ENCODE measurements at places on chromosomes 6 and 20.

- no peak for DNase-seq
Observed at GRCh38 chr20:18394363-18394762, 72.5 kb downstream of the DZANK1 start.

DNA sequence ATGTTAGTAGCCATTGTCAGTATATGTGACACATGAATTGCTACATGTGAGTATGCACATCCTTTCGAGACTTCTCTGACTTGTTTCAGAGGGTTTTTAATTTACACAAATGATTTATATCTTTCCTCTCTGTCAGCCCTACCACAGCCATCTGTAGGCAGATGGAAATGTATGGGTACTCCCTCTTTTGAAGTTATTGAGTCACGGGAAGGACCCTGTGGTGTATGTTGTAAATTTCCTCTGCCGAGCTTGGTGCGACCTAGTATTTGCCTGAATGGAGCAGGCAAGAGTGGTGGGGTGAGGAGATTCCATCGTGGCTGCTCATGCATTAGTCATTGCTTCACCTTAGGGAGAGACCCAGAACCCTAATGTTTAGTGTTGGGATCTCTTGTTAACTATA lies 171.9 kb downstream of the JARID2 start:
- no peak for DNase-seq

GRCh38 chr6:24763578-24763977 lies 11.2 kb upstream of the GMNN start:
- no peak for DNase-seq

DNA sequence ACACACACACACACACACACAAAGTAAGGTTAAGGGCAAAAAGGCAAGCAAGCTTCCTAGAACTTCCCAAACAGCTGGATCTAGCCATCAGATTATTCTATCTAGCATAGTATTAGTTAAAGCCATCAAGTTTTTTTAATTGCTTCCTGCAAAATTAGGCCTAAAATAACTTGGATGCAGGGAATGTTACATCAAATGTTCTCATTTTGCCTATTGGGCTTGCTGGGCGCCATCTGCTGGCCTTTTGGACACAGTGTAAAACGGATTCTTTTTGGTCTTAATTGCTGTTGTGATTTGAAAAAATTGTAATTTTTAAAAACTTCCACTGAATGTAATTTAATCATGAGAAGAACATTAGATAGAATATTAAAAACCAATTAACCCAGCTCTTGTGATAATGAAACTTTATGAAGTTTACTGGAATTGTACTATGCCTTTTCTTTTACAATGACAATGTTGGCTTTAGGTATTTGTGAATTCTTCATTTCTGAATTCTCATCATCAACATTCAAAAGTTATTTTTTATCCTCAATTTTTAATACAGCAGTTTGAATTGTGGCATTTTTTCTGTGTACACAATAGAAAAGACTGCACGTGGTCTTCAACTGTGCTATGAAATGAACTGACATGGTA lies 6.8 kb downstream of the MKKS start:
- peak; percentile 28 for DNase-seq

- DNase-seq, result no peak
Observed at GRCh38 chr6:5119090-5119951, 34.2 kb downstream of the PPP1R3G start.

DNA sequence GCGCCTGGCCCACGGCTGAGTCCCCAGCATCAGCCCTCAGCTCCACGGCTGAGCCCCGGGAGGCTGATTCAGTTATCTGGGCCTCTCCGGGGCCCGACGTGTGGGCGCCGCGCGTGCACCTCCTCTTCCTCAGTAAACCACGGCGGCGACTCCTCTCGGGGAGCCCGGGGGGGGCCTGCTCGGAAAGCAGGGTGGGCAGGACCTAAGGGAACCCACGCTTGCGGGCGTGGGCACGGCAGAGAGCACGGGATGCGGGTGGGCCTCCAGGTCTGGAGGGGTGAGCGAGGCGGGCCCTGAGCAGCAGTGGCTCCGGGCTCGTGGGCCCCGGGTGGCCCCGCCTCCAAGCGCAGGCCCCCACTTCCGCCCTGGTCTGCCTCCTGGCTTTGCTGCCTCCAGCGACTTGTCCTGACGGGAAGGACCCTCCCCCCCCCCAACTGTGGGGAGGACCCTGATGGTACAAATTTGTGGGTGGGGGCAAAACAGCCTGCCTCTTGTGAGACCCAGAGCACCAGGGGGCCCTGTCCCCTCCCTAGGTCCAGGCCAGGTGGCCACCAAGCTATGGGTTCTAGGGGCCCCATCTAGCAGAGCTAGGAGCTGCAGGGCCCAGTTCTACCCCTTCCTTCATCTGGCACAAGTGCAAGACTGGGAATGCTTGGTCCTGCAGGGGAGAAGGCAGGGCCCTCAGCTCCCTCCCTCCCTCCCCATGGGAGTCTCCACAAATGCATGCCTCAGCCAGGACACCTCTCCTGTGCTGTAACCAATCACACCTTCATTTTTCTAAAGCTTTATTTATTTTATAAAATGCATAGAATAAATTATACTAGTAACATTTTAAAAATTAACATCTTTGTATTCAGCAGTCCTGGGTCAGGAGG lies 16.9 kb downstream of the UCKL1 start:
- no peak for DNase-seq

DNA sequence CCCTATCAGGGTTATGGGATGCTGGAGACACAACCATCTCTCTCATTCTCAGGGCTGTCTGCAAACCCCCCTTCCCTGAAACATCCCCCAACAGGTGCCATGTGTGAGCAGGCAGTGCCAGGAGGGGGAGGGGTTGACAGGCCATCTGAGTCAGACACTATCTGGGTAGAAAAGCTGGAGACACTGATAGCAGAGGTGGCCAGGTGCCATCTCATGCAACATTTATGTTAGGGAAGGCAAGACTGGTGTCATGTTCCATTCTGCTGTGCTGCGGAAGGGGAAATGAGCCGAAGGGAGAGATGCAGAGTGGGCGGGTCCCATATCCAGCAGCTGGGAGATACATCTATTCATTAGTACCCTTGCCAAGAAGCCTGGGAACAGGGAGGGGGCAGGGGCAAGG lies 3.5 kb downstream of the LHFPL5 start:
- DNase-seq, result no peak

- no peak for DNase-seq
Observed at GRCh38 chr6:12504325-12504966, 212.1 kb upstream of the PHACTR1 start.

DNA sequence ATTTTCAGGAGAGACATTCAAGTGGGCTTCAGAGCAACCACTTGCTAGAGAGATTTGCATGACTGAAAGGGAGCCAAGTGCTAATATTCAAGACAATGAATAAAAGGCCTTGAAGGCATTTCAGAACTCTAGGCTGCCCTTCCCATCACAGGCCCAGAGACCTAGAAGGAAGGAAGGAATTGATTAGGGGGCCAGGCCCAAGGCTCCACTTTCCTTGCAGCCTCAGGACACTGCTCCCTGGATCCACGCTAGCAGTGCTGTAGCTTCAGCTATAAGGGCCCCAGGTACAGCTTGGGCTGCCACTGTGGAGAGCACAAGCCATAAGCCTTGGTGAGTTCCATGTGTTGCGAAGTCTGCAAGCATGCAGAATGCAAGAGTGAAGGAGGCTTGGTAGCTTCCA lies 731.9 kb upstream of the FLRT3 start:
- DNase-seq, result no peak

DNA sequence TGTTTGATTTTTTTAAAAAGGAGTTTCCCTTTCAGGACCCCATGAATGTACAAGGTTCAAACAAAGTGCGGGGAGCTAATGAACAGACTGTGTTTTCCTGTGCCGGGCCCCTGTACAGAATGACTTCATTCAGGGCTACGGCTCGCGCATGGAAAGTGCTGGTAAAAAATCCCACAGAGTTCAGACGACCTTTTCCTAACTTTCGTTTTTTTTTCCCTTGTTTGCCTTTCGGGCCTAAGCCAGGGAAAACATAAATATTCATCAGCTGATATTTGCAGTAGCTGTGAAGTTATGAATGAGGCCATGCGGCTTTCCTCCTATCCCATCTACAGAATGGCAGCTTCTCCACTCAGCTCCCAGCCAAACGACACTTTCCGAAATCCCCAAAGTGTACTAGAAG lies 74.0 kb downstream of the HAO1 start:
- DNase-seq, result no peak

DNA sequence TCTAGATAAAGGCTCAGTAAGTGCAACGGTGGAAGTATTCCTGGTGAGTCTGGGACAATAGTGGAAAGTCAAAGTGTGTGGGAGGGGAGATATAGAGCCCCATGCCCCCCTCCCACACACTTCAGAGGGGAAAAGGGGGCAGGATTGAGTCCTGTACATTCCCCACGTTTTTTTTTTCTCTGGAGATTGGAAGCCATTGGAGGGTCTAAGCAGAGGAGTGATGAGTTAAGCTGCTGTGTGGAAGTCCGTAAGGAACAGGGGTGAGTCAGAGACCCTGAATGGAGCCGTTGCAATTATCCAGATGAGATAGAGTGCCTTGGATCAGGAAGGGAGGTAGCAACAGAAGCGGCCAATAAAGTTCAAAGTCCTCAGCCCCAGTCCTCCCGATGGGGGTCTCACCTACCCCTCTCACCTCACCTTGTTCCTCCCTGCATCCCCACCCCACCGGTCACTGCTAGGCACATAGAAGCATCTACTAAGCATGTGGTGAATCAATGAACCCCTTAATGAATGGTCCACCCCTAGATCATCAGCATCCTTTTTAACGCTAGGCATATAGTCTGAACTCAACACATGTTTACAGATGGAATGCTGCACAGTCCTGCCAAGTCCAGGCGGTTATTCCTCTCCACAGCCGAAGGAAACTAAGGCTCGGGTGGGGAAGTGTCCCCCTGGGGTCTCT lies 662 bp upstream of the SLC9A8 start:
- DNase-seq, result no peak

DNA sequence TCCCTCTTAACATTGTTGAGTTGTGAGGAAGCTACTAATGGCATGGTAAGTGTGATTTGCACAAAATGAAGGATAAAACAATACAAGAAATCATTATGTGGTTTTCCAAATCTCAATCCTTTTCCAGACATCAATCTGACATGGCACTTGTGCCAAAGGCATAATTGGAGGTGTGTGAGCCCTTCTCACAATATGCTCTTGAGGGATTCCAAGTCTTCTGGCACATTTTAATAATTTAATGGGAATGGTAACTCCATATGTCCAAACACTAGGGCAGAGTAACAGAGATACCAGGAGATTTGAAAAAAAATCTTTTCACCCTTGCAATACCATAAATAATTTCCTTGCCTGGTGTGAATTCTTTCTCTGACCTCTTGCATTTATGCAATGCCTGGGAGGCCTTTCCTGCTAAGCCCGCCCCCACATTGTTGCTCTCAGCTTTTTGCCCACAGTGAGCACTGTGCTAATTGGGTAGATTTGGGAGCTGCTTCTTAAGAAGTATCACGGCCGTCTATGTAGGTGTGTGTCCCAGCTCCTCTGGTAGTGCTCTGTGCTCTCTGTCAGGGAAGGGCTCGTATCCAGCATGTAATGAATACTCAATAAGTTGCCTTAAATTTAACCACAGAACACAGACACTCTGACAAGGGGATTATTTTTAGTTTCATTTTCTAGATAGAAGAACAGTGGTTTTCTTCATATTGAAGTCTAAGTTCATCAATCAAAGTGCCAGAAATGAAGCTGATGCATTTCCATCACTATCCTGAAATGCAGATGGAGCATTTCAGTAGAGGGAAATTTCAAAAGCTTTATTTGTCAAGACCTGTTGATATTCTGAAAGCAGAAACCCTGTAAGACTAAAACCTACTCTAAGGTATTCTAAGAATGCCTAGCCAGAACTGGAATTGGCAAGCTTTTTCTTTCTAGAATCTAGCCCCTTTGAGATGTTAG lies 54.4 kb upstream of the CEP85L start:
- peak; percentile 14 for DNase-seq

DNA sequence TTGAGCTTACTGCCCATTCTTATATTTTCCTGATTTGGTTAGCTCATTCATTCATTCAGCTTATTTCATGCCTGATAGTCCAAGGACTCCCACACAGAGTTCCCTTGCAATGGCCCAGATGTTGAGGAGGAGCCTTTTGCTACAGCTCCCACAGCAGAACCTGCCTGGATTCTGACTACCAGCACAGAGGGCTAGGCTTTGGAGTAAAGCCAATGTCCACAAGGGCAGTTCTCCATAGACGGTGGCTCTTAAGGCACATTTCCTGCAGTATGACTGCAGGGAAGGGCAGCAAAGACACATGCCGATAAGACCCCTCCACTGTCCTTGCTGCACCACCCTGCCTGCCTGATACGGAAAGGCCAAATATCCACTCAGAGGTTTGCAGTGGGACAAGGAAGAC lies 112.3 kb upstream of the SYNDIG1 start:
- DNase-seq, result no peak

DNA sequence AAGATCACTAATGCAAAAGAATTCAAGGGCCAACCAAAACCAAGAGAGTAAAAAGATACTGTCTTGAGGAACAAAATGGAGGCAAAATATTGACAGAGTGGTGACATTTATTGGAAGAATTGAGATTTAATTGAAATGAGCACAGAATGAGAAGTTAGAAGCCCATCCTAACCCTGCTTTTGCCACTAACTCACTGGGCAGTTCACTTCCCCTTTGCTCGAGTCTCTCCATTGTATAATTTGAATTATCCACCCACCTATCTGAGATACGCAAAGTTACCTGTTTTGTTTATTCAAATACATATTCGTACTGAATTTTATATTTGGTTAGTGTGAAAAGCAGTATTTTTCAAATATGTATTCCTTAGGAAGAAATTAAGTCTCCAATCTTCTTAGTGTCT lies 204.5 kb upstream of the PRDM1 start:
- DNase-seq, result no peak

- DNase-seq, result no peak
Observed at GRCh38 chr6:135600086-135600702, 102.7 kb upstream of the AHI1 start.

DNA sequence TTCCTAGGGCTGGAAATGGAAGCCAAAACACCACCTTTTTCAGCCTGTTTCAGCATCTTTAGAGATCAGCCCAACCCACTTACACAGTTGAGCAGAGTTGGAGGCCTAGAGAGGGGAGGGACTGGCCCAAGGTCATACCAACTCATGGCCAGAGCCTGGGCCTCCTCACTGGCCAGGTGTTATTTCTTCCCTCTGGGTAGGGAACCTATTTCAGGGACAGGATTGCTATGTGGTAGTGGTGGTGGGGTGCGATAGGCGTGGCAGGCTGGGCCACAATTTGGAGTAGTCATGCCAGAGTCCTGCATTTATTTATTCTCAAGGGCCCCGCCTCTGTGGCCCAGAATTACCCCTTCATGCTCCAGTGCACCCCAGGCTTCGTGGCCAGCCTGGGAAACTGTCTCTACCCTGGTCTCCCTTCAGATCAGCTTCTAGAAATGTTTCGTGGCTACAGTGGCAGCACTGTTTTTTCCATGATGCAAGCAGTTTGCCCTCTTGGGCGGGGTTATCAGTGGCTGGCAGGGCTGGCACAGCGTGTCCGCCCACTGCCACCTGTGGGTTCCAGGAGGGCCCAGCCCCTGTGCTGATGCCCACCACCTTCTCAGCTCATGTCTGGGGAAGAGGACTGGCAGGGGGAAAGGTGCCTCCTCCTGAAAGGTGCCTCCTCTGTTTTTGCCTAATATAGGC lies 6.2 kb downstream of the VEGFA start:
- no peak for DNase-seq

DNA sequence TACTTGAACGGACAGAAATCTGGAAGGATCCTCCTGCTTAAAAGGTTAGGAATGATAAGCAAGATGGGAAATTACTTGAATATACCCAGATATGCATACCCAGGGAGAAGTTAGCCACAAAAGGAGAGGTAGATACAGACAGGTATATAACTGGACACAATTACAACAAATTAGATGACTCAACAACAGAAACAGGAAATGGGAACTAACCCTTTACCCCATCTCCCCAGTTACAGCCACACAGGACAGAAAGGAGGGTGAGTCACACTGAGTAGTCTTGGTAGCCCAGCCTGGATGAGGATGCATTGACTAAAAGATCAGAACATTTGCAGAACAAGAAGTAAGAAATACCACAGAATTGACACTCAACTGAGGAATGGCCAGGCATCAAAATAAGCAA lies 61.2 kb downstream of the C6orf52 start:
- peak; percentile 11 for DNase-seq

All from AG09309 (cell line).